Dermis microvascular lymphatic vessel endothelial cell (primary cell): ENCODE measurements at places on chromosomes 3 and 15. TPM values are rescaled to one million over a fixed set of nuclear protein-coding genes. Genes with fewer than 3 reads are reported as not detected.

SLC24A5 gene
- total RNA-seq: not detected in 2 replicates

DNA sequence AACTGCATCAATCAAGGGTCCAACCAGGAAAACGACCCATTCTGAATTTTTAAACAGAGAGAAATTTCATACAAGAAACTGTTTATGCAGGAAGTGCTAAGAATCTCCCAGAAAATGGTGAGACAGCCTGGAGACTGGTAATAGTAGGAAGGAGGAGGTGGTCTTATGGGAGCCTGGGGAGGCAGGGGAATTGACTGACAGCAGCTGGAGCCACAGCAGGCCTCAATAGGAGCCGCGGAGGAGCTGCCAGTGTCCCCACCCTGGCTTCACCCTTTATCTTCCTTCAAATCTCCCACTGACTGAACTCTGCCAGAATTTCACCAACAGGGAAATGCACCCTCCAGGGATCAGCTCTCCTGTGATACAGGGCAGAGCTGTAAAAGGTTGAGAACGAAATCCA lies 7.5 kb upstream of the C3orf80 start:
- DNase-seq: no peak

DNA sequence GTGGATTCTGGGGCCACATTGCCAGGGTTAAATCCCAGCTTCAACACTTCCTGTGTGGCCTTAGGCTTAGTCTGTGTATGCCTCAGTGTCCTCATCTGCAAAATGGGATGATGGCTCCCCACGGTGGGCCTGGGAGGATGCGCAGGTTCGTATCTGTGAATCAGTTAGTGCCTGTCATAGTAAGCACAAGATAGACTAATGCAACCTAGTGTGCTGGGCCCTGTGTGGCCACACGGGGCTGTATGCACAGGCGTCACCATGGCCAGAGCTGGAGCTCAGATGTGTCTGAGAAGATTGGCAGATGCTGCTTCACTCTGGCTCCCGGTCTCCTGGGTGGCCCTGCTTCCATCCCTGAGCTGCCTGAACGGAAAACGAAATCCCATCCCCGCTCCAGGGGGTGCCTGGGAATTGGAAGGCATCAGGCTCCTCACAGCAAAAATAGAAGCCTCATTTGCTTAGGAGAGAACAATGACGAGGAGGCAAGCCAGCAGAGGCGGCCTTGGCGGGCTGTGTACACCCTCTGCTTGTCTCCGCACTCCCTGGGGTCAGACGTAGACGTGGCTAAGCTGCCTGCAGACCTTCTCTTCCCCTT lies 103.6 kb downstream of the APBA2 start:
- no peak for DNase-seq

DNA sequence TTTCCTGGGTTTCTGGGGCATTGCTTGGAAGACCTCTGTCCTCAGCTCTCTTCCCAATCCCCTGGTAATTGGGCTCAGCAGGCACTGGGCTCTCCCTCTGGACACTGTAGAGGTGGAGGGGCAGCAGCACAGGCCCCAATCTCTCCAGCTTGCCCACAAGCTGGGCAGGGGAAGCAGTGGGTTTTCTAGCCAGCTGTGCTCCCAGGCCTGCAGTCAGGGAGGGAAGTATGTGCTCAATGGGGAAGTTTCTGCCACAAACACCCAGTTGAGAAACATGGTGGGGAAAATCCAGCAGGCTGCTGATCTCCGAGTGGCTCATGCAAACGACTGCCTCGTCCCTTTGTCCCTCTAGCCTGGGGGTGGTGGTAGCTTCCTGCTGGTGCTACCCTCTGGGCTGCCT lies 12.8 kb upstream of the RFT1 start:
- DNase-seq: no peak

DNA sequence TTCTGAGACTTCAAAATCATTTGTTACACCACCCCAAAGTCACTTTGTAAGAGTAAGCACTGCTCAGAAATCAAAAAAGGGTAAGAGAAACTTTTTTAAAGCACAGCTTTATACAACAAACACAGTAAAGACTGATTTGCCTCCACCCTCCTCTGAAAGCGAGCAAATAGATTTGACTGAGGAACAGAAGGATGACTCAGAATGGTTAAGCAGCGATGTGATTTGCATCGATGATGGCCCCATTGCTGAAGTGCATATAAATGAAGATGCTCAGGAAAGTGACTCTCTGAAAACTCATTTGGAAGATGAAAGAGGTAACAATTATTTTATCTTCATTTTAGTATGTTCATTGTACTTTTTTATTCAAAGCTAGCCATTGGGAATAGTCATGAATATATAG lies 32.6 kb downstream of the BLM start:
- no peak for DNase-seq
